ENCODE measurements at places on chromosomes 2 and 18.

DNA sequence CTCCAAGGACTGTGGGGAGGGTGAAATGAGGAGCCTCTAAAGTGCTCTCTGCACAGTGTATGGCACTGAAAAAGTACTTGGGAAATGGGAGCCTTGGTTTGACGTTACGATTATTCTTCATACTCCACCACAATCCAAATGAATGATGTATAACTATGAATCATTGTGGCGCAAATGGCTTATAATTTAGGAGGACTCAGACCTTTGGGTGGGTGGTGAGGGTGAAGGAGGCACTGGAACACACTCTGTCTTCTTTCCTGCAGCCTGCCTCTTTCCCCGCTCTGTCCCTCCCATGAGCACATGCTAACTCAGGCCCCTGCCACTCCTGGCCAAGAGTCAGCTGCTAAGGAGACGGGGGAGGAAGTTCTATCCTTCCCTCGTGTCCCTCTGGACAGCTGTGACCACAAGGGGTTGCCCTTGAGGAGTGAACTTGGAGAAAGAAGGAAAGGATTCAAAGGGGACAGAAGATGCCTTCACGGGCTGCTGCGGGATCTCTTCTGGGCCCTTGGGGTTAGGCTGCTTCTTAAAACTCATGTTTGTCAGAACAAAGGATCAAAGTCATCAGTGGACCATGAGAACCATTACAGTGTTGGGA lies 36.5 kb downstream of the POLR1A start:
- no peak for DNase-seq

- DNase-seq, result no peak
Observed at GRCh38 chr2:80288576-80288975, 16.0 kb downstream of the LRRTM1 start.

DNA sequence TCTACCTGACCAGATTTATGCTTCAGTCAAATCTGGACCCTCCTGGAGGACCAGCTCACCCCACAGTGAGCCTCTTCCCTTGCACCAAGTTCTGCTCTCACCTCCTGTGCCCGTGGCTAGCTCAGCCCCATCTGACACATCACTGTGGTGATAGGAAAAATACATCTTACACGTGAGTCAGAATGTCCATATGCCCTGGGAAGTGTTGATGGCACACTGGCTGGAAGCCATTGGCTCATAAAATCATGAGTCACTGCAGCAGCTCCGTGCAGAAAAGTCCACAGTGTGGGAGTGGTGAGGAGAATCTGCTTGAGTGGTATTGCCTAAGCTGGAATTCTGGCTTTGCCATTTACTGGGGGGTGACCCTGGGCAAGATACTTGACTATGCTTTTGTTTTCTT lies 42.6 kb upstream of the RAPGEF4 start:
- DNase-seq, result peak; percentile 93

DNA sequence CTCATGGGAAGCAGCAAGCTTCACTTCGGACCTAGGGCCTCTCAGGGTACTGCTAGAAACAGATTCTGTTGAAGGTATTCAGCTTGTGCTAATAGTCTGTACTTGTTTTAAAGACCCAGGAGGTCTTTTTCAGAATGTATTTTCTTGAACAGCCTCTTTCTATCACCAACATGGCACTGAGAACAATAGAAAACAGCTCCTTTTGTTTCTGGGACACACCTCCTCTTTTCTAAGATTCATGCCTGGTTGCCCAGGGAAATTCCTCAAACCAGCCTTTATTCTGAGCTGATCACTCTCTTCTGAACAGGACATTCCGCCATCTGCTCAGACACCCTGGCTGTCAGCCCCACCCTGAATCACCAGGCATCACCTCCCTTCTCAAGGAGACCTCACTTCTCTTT lies 389.6 kb downstream of the TGIF1 start:
- no peak for DNase-seq

- no peak for DNase-seq
Observed at GRCh38 chr2:40259900-40260299, 192.0 kb downstream of the SLC8A1 start.

GRCh38 chr2:86064006-86064405 lies 41.7 kb downstream of the POLR1A start:
- DNase-seq, result no peak

DNA sequence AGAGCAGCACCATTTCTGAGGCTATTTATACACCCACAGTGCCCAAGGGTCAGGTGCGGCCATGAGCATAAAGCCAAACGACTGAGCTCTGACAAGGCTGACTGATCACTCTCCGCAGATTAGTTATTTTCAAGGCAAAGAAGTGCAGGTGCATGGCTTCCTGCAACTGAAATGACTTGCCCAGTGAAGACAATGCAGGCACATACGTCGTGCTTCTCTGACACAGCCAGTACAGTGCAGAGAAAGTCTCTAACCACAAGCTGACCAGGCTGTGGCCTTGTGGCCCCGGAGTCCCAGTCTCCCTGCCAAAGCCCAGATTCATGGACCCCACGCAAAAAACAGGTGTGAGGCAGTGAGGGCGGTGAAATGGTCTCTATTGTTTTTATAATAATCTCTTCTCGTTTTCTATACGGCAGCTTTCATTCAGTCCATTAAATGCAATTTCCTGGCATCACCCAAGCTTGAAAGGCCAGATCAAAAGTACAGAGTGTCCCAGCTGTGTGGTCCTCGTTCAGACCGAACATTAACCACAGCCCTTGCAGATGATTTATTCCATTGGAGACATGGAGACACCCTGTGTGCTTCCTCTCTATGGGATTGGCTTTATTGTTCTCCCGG lies 447.0 kb upstream of the ID2 start:
- no peak for DNase-seq

DNA sequence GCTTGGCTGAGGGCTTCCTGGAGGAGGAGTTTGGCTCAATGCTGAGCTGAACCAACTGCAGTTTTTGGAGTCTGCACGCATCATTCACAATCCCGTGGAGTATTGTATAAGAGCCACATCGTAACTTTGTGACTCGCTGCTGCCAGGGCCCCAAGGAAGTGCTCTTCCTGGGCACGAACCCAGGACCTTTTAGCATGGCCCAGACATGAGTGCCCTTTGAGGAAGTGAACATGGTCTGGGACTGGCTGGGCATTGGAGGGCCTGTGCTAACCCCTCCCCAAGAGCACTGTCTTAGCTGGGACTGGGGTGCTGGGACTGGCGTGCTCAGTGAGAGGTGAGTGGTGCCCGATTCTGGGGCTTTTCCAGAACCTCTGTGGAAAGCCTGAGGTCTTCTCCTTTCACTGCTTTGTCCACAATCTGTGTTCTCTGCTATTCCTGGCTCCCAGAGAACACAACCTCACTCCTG lies 88.6 kb downstream of the LIPG start:
- no peak for DNase-seq
